HEK293T (cell line): ENCODE measurements at places on chromosomes 2 and 18.

GRCh38 chr2:54947646-54948045, 102.6 kb downstream of the RTN4 start:
- DNase-seq, result no peak

GRCh38 chr18:58915006-58915799, 50.5 kb downstream of the ZNF532 start:
- DNase-seq, result peak; percentile 14

DNA sequence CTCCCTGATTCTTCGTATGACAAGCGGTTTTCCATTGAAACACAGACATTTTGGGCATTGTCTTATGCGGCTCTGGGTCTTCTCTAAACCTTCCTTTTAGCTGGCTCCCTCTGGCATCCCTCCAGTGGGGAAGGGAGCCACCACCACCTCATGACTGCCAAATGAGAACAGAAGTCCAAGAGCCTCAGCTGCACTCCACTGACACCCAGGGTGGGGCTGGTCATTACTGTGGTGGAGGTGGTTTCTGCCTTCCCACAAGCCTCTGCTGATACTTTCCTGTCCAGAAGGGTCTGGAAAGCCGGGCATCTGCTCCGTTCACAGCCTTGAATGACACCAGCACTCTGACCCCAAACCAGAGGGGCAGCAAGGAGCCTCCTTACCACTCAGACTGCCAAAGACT, 213.5 kb downstream of the ZNF516 start:
- no peak for DNase-seq

- DNase-seq, result no peak
Measured at GRCh38 chr2:141411419-141411818, 719.4 kb downstream of the LRP1B start.

- no peak for DNase-seq
Measured at GRCh38 chr2:237064203-237065070, 21.3 kb upstream of the COPS8 start.

- DNase-seq, result peak; percentile 9
Measured at GRCh38 chr18:47931718-47932103, 1.3 kb upstream of the SMAD2 start.

- DNase-seq, result no peak
Measured at GRCh38 chr2:53202063-53202462, 565.5 kb upstream of the CHAC2 start.
